NCI-H345 (cell line): ENCODE measurements at places on chromosomes 13 and 19.

DNA sequence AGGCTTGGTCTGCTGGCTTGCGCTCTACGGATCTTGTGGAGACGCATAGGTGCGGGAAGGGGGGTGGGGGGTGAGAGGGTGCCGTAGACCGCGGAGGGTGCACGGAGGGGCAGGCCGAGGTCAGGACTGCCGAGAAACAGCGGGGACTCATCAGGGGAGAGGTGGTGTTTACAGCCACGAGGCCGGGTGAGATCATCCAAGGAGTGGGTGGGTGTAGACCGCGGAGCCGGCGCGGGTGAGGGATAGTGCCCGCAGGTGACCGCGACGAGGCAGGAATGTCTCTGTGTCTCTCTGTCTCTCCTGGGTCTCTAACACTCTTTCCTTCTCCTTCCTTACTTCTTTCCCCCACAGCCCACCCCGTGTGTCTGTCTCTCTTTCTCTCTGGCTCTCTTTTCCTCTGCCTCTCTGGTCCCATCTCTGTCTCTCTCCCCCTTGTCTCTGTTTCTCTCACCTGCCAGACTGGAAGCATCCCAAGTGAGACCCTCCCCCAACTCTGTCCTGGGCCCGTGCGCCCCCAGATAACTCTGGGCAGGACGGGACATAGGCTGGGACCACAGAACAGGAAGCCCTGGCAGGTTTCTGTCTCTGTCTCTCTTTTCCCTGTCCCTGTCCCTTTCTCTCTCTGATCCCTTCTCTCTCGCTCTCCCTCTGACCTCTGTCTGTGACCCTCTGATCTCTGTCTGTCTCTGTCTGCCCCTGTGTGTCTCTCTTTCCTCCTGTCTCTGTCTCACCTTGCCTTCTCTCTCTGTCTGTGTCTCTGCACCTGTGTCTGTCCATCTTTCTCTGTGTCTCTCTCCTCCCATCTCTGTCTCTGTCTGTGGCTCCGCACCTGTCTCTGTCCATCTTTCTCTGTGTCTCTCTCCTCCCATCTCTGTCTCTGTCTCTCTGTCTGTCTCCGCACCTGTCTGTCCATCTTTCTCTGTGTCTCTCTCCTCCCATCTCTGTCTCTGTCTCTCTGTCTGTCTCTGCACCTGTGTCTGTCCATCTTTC lies 1.8 kb upstream of the KLK4 start:
- no peak for DNase-seq

GRCh38 chr13:44439452-44440024 lies 65.9 kb downstream of the SERP2 start:
- no peak for DNase-seq

GRCh38 chr19:53130506-53130905 lies 2.2 kb downstream of the ZNF415 start:
- no peak for DNase-seq

DNA sequence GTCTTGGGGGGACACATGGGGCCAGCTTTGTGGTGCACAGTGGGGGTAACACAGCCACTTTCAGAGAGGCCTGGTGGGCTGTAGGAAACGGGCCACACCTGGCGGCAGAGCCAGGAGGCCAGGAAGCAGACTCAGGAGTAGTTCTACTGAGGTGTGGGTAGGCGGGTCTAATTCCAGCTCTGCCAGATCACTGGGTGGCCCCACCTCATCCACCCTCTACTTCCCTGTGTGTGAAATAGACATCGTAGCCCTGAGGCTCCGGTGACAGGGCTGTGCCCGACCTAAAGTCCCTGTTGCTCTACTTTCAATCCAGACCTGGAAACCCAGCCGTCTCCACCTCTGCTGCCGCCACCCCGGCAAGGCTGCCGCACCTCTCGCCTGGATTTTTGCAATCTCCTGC lies 4.0 kb downstream of the NKPD1 start:
- no peak for DNase-seq

DNA sequence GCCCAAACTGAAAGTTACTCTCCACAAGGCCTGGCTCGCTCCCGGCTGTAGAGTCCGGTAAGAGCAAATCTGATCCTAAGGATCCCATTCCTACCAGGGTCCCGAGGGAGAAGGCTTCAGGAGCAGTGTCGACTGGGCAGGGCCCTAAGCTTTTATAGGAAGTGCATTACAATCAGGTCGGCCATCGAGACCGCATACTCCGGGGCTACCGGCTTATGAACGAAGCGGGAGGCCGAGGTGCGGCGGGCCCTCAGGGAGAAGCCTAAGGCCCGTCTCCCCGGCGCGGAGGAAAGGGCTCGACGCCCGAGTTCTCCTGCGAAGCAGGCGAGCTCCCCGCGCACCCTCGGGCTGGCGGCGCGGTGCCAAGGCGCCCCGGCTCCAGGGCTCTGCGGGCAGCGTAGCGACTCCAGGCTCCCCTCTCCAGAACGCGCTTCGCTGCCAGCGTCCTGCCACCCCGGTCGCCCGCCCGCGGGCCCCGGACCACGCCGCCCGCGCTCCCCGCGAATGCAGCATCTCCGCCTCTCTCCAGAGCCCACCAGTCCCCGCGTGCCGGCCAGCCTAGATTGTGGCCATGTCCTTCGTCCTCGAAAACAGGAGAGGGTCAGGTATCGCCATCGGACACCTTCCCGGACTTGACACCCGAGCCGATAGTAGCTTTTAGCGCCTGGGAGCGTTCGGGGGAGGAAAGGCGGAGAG lies 1.4 kb downstream of the EFNB2 start:
- peak; percentile 55 for DNase-seq

GRCh38 chr19:40797166-40797962 lies 1.6 kb upstream of the EGLN2 start:
- no peak for DNase-seq

DNA sequence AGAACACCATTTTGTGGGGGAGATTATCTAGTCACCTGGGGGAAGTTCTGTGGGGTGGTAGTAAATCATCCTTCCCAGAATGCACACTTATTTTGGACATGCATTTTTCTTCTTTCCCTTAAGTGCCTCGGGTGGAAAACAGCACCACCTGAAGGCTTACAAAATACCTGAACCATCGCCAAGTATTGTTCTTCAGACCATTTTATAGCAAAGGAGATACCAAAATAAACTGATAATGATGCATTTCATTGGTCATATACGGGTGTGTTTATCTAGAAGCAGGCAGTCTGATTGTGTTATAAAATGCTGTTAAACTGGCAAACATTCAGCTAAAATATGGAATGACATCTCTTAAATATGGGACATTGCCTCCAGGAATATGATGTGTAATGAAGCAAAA lies 1034.7 kb downstream of the SLITRK1 start:
- no peak for DNase-seq

GRCh38 chr13:63124863-63125262 lies 1709.2 kb upstream of the PCDH20 start:
- DNase-seq = no peak

GRCh38 chr13:48404952-48405351 lies 8.0 kb downstream of the LPAR6 start:
- DNase-seq = no peak

DNA sequence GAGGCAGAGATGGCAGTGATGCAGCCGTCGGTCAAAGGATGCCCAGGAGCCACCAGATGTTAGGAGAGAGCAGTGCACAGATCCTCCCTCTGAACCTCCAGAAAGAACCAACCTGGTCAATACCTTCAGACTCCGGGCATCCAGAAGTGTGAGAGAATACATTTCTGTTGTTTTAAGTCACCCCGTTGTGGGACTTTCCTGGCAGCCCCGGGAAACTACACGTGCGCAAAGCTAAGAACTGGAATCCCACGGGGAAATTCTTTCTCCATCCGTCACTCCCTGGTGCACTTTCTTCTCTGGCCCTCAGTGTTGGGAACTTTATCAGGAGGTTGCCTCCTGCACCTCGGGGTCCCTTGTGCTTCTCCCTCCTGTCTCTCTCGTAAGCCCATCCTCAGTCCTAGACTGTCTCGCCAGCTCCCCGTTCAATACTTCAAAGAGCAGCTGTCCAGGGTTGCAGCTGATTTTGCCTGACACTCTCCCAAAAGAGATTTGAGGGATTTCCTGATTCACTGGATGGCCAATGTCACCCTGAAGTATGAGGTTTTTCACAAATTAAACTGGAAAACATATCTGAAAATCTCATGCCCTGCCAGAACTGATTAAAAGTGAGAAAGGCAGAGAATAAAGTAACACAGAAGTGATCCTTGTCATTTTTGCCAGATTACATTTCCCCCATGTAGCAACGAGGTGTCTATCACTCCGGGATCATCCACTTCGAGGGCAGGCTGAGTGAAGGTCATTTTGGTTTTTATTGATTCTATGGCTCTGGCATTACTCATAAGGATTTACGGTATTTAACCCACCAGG lies 136.8 kb downstream of the DCT start:
- no peak for DNase-seq

- no peak for DNase-seq
Observed at GRCh38 chr13:101673360-101674105, 221.1 kb downstream of the ITGBL1 start.

- DNase-seq = no peak
Observed at GRCh38 chr13:98039261-98039660, 85.8 kb downstream of the IPO5 start.

- no peak for DNase-seq
Observed at GRCh38 chr13:113514847-113515246, 24.3 kb upstream of the DCUN1D2 start.

- DNase-seq = no peak
Observed at GRCh38 chr13:106562301-106562700, 5.6 kb downstream of the ARGLU1 start.

GRCh38 chr13:89846926-89847585 lies 1500.4 kb upstream of the MIR17HG start:
- no peak for DNase-seq

DNA sequence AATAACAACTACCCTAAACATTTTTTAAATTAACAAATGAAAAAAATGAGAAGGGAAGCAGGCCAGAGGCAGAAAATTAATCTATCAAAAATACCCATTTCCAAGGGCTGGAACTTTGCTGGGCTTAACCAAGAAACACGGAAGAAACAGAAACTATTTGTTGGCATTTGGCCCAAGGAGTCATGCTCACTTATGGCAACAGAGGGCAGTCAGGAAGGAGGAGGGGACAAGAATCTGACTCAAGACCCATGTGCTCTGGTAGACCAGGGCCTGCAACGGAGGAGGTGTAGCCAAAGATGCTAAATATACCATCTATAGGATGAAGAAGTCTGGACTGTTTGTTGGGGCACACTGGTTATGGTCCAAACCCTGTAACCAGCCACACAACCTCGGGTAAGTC lies 496.7 kb downstream of the COG6 start:
- DNase-seq = no peak

- DNase-seq = no peak
Observed at GRCh38 chr19:40533508-40533907, 43.2 kb upstream of the SHKBP1 start.

GRCh38 chr13:22828081-22828480 lies 352.7 kb upstream of the SGCG start:
- DNase-seq = no peak

GRCh38 chr19:53389571-53389970 lies 5.4 kb upstream of the ZNF765 start:
- no peak for DNase-seq

DNA sequence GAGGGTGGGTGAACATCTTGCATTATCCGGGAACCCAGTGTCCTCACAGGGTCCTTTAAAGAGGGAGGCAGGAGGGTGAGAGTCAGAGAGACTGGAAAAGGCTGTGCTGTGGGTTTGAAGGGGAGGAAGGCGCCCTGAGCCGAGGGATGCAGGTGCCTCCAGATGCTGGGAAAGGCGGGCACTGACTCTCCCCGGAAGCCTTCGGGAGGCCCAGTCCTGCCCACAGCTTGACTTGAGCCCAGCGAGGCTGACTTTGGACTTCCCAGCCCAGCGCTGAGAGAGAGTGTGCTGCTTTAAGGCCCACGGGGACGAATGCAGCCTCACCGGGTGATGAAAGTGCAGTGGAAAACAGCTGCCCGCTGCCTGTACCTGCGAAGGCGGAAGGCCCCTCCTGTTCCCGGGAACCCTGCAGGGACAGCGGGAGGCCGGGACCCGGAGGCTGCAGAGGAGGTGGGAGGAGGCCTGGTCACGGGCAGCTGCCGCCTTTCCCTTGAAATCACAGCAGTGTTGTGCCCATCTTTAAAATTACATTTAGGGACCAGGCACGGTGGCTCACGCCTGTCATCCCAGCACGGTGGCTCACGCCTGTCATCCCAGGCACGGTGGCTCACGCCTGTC lies 16.1 kb downstream of the REXO1 start:
- DNase-seq = no peak

DNA sequence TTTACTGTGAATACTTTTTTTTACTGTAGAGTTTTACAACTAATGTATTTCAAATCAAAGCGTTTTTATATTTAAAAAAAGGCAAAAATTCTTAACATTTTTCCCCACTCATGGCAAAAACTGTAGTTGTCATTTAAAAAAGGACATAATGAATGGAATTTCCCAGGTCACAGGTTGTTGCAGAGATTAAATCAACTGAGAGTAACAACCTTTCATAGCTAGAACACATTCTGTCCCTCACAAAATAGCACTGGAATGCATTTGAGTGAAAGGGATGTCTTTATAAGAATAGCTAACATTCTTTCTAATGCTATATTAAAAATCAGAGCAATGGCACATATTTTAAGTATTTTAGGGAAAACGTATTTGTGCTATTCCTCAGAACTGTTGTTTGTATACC lies 1393.3 kb upstream of the ATXN8OS start:
- DNase-seq = no peak
